ENCODE measurements at places on chromosomes 16 and 17.

DNA sequence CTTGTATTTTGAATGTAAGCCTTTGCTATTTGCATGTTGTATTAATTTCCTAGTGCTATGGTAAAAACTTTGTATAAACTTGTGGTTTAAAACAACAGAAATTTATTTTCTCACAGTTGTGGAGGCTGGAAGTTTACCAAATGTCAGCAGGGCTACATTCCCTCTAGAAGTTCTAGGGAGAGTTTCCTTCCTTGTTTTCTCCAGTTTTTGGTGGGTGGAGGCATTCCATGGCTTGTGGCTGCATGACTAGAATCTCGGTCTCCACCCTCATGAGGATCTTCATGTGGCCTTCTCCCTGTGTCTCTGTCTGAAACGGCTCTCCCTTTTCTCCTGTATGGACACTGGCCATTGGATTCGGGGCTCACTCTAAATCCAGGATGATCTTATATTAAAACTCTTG is 482.2 kb upstream of the GOT2 start:
- no peak for DNase-seq

GRCh38 chr16:61313931-61314330 is 722.3 kb downstream of the CDH8 start:
- no peak for DNase-seq

DNA sequence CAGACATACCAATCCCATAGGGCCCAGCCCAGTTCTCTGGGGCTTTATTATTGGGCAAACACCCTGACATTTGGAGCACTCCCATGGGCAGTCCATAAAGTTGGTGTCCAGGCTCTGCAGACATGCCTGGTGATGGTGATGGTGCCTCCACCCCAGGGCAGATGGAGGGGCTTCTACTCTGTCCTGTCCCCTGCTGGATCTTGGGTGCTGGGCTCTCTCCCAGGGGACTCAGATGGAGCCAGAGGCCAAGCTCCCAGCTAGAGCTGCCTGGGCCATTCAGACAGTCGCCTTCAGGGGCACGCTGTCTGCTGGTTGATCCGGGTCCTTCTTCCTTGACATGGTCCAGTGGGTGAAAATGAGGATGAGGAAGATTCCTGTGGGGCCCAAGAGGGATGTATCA is 10.6 kb downstream of the CDH16 start:
- no peak for DNase-seq

- no peak for DNase-seq
These were observed 21.5 kb upstream of the SPN start for GRCh38 chr16:29641561-29641960.

GRCh38 chr16:86977076-86977676 is 340.0 kb downstream of the C16orf95 start:
- no peak for DNase-seq

- DNase-seq = no peak
These were observed 27.9 kb downstream of the GABARAPL2 start for GRCh38 chr16:75593825-75594820.

DNA sequence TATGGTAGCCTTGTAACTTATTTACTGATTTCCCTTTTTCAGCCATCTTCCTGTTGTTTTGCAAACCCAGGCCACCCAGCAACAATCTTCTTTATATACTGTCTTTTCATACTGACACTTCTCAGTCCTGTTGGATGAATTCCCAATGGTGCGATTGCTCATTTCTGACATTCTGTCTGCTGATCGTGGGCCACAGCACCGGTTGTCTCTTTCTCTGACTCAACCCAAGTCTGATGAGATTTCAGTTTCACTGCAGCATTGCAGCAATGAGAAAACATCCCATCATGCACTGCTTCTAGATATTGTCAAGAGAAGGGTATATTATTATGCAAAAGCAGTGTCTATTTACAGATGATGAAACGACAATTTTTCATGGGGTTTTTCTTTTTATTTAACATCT is 349.2 kb upstream of the HSBP1 start:
- DNase-seq = no peak

GRCh38 chr17:57962279-57963148 is 7.3 kb upstream of the CUEDC1 start:
- DNase-seq = no peak

DNA sequence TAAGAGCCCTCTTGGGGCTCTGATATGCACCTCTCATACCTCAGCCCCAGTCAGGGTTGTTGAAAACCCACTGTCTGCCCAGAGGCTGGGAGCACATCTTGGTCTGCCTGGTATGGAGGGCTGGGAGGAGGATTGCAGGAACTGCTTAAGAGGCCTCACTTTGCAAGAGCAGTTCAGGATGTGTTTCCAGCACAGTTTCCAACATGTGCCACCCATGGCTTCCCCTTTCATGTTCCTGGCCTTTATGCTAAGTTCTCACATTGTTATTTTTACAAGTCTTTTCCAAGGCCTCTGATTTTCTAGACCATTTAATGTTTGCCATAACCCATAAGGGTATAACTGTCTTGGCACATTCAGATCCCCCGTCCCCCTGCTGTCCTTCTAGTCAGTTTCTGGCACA is 155.4 kb downstream of the WWOX start:
- DNase-seq = no peak

- no peak for DNase-seq
These were observed 51.7 kb upstream of the MTSS2 start for GRCh38 chr16:70737377-70738082.

GRCh38 chr17:77087650-77088454 is 52.9 kb upstream of the SEC14L1 start:
- DNase-seq = no peak

DNA sequence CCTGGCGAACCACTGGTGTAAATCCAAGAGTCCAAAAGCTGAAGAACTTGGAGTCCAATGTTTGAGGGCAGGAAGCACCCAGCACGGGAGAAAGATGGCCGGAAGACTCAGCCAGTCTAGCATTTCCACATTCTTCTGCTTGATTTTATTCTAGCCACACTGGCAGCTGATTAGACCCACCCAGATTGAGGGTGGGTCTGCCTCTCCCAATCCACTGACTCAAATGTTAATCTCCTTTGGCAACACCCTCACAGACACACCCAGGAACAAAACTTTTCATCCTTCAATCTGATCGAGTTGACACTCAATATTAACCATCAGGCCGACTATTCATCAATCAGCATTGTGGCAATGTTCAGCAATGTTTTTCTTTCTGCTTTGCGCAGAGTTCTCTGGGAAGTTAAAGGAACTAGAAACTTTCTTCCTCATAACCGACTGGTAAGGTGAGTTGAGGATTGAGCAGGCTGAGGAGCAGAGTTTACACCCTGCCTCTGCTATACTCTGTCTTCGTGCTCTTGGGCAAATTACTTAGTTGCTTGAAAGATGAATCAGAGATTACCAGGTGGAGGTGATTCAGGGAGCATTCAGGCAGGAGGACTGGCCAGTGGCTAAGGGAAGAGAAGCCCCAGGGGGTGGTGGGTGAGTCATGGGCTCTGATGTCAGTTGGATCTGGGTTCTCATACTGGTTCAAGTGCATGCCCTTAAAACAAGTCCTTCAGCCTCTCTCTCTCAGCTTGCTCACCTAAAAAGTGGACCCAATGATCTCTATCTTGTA is 28.2 kb upstream of the BRD7 start:
- DNase-seq = no peak

- DNase-seq = no peak
These were observed 607 bp downstream of the KATNIP start for GRCh38 chr16:27550582-27550920.

- no peak for DNase-seq
These were observed 207.6 kb downstream of the CEP112 start for GRCh38 chr17:65984299-65984698.

GRCh38 chr17:39751637-39752036 is 13.9 kb downstream of the GRB7 start:
- DNase-seq = no peak

GRCh38 chr16:62170642-62171041 is 134.4 kb upstream of the CDH8 start:
- DNase-seq = no peak

DNA sequence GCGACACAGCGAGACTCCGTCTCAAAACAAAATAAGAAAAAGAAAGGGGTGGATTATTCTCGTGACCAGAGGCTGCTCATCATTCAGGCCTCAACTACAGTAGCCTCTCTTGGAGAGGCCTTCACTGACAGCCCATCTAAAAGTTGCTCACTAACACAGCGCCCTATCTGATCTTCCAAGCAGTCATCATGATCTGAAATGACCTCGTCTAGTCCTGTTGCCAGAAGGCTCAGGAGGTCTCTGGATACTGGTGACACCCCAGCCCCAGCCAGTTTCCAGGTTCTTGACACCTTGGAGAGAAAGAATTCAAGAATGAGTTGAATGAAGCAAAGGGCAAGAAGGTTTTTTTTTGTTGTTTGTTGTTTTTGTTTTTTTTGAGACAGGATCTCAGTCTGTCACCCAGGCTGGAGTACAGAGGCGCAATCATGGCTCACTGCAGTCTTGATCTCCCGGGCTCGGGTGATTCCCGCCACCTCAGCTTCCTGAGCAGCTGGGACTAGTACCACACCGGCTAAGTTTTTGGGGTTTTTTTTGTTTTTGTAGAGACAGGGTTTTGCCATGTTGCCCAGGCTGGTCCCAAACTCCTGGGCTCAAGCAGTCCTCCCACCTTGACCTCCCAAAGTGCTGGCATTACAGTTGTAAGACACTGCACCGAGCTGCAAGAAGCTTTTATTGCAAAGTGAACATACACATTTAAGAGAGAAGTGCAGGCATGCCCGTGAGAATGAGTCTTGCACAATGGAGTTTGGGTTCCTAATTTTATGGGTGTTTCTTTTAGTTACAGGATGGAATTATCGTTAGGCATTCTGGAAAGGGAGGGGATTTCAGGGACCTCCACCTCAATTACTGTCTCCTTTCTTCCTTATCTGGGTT is 2.7 kb upstream of the ZC3H7A start:
- DNase-seq = no peak

GRCh38 chr17:17414341-17414805 is 62.4 kb upstream of the MED9 start:
- DNase-seq = no peak

DNA sequence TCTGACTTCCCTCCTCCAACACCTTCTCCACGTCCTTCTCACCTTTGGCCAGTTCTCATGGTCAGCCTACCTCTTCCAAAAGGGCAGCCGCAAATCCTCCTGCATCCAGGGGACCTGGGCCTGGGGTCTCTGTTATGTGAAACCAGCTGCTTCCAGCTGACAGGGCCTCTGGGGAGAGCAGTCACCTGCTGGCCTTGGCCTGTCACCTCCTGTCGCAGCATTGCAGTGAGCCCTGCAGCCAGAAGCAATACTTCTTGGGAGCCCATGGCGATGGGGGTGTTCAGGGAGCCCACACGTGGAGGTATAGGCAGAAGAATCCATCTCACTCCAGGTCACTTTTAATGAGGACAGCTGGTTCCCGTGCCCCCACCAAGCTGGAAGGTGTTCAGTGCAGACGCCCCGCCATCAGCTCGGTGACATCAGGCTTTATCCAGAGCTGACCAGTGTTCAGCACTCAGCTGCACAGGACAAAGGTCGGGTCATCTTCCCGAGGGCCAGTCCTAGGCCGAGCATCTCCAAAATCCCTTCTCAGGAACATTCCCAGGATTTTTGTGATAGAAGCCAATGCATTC is 1.7 kb upstream of the SLC47A2 start:
- no peak for DNase-seq

DNA sequence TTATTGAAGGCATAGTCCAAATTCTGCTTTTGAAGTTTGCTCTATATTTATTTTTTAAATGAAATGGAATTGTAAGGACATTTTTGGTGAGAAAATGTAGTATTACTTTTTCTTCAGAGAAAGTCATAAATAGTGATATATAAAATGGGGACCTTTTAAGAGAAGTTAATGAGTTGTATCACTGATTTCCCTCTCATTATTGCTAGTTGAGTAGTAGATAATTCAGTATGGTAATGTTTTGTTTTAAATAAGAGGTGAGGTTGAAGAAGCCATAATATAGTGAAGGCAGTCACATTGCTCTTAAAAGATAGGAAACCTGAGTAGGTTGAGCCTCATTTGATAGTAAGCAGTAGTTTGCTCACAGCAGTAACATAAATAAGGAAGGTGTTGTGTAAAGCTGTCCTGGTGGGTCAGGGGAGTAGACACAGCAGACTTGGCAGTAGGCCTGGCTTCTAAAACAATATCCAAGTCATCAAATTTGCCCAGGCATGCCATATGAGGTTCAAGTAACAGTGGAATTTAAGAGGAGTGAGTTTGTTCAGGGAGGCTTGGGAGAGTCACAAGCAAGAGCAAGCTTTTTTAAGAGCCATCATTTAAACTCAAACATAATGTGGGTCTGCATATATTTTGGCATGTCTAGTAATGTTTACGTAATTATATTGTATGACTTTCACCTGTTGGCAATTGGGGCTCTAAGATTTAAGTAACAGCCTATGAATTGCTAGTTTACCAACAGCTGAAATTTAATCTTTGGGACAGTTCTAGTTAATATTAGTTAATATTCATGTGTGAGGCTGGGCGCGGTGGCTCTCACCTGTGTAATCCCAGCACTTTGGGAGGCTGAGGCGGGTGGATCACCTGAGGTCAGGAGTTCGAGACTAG is 6.5 kb downstream of the NFATC3 start:
- DNase-seq = peak; percentile 22

All from small intestine (tissue), 16 donors.